Stimulated activated CD4-positive, alpha-beta T cell treated with anti-CD3 and anti-CD28 coated beads, Interleukin-4, amount 100 ng/mL, for 48 hours (primary cell): ENCODE measurements at places on chromosomes 5 and 9.
A peak's percentile ranks its signal among the peaks of the same experiment; 100 is the strongest.

- no peak for DNase-seq
Measured at GRCh38 chr5:98637557-98637956, 135.9 kb upstream of the RGMB start.

DNA sequence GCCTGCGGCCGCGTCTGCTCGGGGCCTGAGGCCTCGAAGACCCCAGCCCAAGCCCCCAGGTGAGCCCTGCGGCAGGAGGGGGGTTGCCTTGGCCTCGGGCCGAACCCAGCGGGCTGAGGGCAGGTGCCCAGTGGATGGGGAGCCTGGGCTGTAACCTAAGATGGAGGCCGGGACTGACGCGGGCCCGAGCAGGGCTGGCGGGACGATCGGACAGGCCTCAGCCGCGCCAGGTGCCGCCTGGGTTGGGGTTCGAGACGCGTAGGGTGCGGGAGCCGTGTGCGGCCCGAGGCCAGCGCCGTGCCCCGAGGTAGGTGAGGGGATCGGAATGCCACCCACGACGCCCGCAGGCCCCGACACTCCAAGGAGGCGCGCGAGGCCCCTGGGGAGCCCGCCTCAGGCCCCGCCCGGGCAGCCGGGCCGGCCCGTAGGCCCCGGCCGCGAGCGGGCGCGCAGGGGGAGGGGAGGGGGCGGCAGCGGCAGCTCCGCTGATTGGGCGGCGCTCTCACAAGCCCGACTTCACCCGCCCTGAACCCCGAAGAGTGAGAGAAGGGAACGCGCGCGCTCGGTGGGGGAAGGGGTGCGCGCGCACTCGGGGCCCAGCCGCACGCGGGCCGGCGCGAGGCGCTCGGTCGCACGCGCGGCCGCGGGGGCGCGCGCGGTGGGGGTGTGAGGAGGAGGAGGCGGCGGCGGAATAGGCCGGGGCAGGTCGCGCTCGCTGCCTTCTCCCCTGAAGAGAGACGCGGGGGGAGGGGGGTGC lies at the start of gene NSD1:
NSD1 (plus strand) TSS at position 678 of the 757 bp plus-strand sequence. CDS start 1,331 bp downstream, outside the sequence.
- DNase-seq: peak; percentile 86

- DNase-seq: no peak
Measured at GRCh38 chr9:137126786-137127185, 12.2 kb upstream of the GRIN1 start.

- no peak for DNase-seq
Measured at GRCh38 chr9:95783426-95783975, 92.0 kb upstream of the ERCC6L2 start.

DNA sequence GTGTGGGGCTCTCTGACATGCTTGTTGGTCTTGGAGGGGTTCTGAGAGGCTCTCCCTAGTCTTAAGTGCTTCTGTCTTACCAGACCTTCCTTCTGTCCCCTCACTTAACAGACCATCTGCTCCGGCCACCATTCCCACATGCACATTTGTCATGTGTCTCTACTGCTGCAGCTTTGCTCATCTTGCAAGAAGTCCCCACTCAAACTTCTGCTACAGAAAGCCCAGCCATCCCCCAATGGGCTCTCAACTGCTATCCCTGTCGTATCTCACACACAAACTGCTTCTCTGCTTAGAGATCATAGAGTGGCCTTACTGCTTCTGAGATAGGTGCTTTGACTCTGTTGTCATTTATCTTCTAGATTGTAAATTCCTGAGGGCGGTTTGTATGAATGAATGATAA lies 69.4 kb downstream of the NUP214 start:
- no peak for DNase-seq

GRCh38 chr9:74817281-74817810 lies 70.4 kb downstream of the TRPM6 start:
- no peak for DNase-seq

- no peak for DNase-seq
Measured at GRCh38 chr9:91419222-91420191, 4.1 kb downstream of the NFIL3 start.

GRCh38 chr5:14071433-14071832 lies 71.7 kb upstream of the TRIO start:
- DNase-seq: no peak

DNA sequence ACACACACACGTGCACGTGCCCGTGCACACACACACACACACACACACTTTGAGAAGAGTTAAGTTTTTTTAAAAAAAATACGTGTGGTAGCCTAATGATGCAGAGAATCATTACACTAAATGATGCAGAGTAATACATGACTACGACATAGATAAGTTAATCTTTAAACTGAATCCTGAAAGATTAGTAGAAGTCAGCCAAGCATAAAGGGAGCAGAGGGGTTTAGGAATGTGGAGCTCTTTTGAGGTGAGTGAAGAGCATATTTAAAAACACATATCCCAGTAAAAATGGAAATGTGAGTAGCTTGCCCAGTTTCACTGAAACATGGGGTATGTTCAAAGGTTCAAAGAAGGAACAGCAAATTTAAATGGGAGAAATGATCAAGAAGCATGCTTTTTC lies 61.3 kb upstream of the TYRP1 start:
- no peak for DNase-seq

DNA sequence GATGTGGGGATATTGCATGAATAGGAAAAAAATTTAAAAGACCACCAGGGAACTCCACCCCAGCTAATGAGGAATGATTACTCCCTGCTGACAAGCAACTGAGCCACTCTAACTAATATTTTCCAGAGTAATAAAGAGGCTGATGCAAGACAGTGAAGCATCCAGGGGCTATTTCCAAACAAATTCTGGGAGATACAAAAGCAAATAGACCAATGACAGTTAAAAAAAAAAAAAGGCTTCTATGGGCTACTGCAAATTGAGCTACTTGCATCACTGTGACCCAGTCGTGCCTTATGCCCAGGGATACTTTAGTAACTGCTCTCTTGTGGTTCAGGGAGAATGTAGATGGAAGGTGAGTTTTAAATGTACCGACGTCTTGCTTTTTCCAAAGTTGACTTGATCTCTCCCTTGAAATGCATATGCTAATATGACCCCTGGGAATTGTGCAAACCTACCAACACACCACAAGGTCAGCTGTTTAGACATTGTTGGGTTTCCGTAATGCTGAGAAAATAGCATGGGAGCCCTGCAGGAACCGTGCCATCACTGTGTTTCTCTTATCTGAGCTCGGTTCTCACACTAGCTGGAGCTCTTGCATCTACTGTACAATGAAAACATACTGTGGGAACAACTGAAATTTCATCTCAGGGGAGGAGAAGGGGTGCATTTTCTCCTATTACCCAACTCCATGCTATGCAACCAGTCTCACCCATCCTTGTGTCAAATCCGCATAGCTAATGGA lies 250.6 kb upstream of the MAP3K1 start:
- DNase-seq: no peak

- no peak for DNase-seq
Measured at GRCh38 chr5:6396043-6396442, 17.7 kb upstream of the MED10 start.

- DNase-seq: no peak
Measured at GRCh38 chr5:87051502-87052113, 216.1 kb upstream of the RASA1 start.

- DNase-seq: peak; percentile 8
Measured at GRCh38 chr5:113678924-113679575, 165.6 kb downstream of the YTHDC2 start.

- no peak for DNase-seq
Measured at GRCh38 chr5:98836175-98836574, 62.7 kb downstream of the RGMB start.

DNA sequence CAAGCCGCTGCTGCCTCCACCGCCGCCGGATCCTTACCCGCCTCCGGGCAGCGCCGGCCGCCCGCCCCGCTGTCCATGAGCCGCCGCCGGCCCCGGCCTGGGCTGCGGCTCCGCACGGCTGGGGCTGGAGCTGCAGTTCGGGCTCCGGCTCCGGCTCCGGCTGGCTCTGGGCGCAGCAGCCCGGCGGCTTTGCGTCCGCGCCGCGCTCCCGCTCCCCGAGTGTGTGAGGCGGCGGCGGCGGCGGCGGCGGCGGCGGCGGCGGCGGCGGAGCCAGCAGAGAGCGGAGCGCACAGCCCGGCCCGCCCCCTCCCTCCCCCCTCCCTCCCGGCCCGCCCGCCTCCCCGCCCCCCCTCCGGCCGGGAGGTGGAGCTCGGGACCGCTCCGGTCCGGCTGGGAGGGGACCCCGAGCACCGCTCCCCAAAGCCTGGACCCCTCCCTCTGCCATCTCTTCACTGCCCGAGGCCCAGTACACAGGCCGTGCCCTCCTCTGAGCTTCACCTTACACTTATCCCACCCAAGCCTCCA lies at the start of gene PCDH1:
PCDH1 (minus strand) TSS at position 225 of the 525 bp plus-strand sequence; CDS start at position 77, 148 bp downstream.
- DNase-seq: no peak

GRCh38 chr9:136765041-136765440 lies 723 bp upstream of the LCN15 start:
- DNase-seq: no peak

DNA sequence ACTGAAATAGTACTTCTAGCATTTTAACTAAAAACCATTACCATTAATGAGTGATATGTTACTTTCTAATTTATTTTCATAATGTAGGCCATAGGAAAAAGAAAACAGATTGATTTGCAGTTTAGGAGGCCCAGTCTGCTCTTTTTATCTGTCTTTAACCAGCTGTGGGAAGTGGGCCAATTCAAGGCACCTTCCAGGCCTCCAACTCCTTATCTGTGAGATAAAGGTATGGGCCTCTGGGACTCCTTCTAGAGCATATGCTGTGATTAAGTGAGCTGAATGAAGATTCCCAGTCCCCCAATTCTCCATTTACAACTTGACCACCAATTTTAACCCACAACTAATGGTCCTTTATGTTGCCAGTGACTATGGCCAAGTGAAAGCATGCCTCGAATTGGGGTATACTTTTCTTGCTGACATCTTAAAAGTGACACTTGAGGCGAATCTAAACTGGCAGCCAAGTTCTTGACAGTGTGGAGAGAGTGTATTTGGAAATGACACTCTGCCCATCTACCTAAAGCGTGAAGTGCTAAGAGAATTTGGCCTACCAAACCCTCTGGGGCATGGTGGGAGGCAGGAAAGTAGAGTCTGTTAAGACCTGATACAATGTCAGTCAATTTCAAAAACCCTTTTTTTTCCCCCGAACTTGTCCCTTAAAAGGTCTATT lies 88.3 kb downstream of the PIK3R1 start:
- DNase-seq: no peak

- peak; percentile 32 for DNase-seq
Measured at GRCh38 chr9:83596899-83597504, 25.9 kb upstream of the IDNK start.

GRCh38 chr5:169287529-169287928 lies 13.4 kb downstream of the SLIT3 start:
- no peak for DNase-seq

DNA sequence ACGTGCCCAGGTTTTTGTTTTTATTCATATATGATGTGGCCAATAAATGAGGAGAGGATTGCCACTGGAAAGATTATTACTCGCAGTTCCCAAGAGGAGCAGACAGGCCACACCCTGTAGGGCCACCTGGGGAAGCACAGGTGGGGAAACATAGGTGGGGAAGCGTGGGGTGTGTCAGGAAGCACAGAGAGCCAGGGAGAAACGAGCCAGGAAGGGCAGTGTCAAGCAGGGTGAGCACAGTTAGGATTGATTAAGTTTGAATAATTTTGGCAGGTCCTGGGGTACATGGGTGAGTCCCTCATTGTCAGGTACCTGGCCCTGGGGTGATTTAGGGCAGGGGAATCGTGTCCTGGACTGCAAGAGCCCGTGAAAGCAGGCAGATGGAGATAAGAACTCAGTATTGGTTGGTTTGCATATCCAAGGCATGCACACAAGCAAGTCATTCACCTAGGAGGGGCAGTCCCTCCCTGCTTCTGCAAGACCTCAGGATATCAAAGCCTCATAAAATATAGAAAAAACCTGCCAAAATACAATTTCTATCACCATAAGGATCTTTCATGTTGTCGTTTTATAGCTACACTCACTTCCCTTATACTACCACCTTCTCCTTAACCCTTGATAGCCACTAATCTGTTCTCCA lies 22.4 kb downstream of the MVB12B start:
- DNase-seq: no peak

- DNase-seq: no peak
Measured at GRCh38 chr5:140322751-140323731, 20.1 kb upstream of the PFDN1 start.

DNA sequence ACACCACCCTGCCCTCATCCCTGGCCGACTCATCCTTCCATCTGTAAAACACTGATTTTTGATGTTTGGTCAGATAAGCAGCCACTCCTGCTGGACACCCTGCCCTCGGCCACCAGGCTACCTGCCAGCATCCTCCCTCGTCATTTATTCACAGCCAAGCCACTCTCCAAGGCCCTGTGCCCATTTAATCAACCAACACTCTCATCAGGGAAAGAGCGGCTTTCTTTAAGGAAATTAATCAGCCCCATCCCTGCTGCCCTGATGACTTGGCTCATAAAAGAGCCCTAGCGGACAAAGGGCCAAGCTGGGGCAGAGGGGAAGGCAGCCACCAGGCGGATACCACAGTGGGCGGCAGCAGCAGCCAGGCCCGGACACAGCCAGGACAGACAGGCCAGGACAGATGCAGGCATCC lies 52.4 kb downstream of the GOLM1 start:
- DNase-seq: no peak

DNA sequence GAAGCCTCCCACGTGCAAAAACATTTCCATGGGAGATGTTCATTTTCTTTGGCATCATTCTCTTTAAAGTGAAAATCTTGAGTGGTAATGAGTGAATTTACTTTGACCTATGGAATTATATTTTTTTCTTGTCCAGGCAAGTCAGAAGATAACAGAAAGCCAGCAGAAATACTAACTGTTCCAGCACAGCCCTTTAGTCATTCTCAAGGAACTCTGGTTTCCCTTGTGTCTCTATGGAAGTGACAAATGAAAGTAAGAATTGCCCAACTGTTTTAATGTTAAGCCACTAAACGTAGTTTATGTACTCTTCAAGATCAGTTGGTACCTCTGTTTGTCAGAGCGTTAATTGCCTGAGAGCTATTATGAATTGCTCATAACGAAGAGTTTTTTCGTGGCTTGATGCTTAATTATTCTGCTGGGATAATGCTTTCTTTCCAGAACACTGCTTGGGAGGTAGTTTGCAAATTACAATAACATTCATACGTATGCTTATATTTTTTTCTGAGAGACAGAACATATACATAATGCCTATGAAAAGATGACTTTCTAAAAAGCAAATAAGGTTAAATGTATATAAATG lies 84.5 kb upstream of the CER1 start:
- DNase-seq: no peak

- no peak for DNase-seq
Measured at GRCh38 chr9:113426701-113427100, 16.2 kb downstream of the C9orf43 start.

DNA sequence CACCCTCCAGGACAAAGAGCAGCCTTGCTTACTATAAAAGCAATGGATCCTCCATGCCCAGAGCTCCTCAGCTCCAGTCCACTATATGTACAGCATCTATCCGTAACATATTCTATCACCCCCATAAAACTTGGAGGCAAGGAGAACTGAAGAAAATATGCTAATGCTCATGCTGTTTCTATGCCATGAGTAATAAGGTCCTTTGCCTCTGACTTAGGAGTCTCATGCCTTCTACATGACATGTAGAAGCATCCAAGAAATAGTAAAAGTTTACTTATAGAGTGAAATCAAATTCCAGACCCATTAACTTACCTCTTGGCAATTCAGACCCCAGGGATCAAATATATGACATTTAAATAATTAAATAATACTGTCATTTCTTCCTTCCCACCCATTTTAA lies 33.7 kb downstream of the SSBP2 start:
- DNase-seq: no peak
